ENCODE measurements at places on chromosomes 7 and 10.

- no peak for DNase-seq
Measured at GRCh38 chr10:380313-380940, 245.2 kb downstream of the ZMYND11 start.

DNA sequence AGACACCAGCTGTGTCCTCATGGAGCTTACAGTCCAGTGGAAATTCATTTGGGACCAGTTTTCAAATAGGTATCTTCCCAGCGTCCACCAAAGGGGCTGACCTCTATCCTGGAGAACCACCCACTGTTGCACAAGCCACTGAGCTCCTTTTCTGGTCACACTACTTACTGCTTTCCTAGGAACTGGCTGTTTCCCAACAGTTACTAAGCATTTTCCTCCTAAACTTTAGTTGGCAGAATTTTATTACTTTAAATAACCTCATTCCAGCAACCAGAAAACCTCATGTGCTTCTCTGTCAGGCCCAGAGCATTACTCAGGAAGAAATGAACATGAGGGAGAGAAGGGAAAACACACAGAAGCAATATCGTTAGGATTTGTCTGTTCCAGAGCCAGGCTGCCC, 183.1 kb downstream of the GPAM start:
- no peak for DNase-seq

DNA sequence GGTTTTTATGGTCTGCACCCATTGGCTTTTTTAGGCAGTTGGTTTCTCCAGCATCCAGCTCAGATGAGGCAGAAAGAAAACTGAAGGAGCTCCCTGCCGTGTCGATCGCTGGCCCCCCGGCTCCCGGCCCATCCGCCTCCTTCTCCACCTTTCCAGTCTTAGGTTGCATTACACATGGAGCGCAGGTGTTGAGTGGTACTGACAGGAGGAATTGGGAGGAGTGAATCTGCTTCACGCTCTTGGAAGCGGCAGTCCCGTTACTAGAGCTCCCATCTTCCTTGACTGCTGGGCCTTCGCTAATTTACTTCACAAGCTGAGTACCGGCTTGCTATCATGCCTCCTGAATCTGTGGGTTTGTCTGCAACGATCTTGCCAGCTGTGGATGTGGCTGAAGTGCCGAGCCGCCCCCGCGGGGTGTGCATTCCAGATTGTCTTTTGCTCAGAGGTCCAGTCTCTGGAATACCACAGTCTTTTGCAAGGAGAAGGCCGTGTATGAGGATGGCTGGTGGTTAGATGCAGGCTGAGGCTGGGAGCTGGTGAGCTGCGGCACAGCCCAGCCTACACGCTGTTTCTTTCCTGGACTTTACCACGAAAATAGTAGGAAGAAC, 17.1 kb downstream of the IQCE start:
- no peak for DNase-seq

DNA sequence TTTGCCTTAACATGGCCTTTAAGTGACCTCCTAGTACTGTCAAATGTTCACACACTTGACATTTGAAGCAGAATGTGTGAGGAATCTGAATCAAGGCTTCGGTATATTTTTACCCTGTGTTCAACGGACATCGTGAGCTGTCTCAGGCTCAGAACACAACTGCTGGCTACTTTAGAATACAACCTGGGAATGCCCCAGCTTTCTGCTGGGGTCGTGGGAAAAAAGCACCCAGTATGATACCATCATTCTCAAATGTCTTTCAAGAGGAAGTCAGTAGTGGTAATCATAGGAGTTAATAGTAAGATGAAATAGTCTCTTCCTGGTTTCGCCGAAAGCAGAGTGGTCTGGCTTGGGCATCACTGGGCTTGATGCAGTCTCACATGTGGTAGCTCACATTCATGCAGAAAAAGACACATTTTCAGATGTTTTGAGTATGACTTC, 67.2 kb downstream of the CREB5 start:
- no peak for DNase-seq

All from activated CD8-positive, alpha-beta memory T cell treated with anti-CD3 and anti-CD28 coated beads for 4 hours (primary cell).